Activated effector memory CD4-positive, alpha-beta T cell treated with Interleukin-2 at 50 U/mL for 16 hours (primary cell): ENCODE measurements at places on chromosomes 5 and 9.

DNA sequence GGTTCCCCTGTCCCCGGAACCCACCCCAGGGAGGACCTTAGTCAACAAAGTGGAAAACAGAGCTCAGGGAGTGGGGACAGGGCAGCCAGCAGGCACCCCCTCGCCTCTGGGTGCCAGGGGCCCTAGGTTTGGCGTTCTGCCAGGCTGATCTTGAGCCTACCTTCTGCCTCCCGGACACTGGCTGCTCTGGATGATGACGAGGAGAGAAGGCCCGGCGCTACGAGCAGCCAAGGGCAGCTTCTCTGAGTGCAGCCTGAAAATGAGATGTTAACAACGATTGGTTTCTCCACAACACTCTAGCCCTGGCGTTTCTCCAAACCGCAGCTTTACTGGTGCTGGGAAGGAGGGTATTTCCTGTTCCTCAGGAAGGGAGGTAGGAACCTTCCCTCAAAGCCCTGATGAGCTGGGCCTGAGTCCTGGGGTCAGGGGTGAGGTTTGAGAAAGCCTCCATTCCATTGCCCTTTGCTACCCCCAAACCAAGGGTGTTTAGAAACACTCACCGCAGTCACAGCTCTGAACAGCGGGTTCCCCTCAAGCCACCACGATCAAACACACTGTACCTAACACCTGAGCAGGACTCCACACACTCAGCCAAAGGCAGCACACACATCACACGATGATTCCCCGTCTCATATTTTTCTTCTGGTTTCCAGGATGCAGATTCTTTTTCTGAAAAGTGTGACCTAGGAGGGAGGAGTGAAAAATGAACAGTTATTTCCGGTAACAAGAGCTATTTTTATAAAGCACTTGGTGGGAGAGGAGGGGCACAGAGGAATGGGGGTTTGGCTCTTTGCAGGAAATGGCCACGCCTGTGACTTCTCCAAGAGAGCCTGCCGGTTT lies at the start of gene STING1:
TSS of gene STING1 (minus strand) at position 709 of the 840 bp plus-strand sequence. CDS start 1,054 bp downstream, outside the sequence.
- DNase-seq, result peak; percentile 58

DNA sequence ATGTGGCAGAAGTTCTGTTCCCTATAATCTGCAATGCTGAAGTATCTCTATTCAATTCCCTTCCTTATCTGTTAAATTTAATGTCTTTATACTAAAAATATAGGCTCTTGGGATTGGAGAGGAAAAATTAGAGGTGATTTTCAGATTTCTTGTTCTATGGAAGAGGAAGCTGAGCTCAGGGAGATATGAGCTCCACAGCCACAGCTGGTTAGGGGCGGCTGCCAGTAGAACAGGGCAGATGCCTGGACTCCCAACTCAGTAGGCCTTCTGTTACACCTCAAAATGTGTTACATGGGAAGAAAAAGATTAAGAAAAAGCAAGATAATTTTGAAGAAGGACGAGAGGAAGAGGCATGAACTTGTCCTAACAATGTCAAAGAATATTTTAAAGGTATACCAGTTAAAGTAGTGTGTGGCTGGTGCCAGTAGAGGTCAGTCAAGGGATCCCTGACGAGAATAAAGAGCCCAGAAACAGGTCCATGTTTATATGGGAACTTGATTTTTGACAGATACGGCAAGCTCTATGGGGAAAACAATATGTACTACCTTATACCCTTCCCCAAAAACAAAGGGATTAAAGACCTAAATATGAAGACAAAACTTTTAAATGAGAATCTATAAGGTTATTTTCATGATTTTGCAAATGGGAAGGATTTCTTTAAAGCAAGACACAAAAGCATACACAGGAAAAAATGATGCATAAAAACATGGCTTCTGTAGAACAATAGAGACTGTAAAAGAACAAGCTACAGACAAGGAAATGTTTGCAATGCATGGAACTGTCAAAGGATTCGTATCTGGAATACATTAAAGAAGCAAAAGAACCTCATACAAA lies 28.7 kb downstream of the DNAJC21 start:
- no peak for DNase-seq

DNA sequence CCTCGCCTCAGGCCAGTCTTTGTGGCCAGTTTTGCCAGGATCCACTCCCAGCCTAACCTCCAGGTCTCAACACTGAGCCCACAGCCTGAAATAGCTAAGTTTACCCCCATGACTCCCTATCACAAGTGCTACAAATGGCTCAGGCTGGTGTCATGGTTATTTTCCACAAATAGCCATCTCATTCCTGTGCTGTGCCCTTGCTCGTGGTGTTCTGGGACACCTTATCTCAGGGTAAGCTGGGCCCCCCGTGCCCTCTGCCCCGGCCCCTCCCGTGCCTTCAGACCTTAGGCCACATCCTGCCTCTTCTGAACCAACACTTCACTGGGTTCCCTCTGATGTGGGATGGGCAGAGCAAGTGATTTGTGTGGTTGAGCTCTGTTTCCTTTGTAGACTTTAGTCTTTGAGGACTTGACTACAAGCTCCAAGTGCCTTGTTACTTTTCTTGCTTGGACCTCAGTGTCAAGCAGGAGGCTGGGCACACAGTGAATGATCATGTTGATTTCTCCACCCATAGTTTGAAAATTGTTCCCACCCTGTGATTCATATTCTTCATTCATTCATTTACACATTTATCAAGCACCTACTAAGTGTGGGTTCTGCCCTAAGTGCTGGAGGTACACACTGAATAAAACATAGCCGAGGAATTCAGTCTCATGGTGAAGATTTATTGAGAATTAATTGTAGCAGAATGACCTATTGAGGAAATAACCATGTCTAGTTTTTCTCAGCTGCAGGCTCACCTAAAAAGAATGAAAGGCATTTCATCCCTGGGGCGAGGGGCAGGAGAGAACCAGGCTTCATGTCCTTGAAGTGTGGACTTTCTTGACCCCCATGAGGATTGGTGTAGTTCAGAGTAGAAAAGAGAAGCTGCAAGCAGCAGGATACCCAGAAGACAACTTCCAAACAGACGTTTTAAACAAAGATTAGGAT lies 84.5 kb upstream of the CTNNA1 start:
- DNase-seq, result peak; percentile 32

DNA sequence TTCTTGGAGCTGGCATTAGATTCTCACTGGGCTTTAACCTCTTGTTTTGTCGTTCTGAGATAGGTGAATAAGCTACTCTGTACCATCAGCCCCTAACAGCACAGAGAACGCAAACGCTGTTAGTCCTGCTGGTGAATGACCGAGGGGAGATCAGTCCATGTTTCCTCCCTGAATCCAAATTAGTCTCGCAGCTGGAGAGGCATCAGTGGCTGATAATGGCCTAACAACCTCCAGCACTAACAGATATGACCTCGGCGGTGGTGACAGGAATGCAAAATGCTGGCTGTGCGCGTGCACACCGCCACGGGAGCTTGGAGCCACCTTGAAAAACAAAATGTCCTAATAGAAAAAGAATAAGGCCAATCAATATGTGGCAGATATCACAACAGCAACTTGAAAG lies 77.6 kb upstream of the IRX1 start:
- DNase-seq, result no peak

DNA sequence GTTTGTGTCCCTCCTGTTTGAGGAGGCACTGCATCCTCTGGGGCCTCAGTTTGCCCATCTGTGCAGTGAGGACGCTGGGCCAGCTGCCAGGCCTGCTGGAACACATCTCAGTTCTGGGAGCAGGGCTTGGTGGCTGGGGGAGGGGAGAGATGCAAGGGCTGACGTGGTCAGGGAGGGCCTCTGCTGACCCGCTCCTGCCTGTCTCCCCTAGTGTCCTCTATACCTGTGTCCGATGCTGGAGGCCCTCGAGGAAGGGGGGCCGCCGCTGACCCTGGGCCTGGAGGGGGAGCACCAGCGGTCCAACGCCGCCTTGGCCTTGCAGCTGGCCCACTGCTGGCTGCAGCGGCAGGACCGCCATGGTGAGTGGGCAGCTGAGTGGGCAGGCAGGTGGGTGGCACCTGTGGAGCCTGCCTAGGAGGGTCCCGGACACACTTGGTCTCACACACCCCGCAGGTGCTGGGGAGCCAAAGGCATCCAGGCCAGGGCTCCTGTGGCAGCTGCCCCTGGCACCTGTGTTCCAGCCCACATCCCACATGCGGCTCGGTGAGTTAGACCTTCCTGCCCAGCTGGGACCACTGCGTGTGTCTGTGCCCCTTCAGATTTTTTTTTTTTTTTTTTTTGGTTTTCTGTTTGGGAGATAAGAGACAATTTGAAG lies 5.8 kb downstream of the FPGS start:
- DNase-seq, result no peak

DNA sequence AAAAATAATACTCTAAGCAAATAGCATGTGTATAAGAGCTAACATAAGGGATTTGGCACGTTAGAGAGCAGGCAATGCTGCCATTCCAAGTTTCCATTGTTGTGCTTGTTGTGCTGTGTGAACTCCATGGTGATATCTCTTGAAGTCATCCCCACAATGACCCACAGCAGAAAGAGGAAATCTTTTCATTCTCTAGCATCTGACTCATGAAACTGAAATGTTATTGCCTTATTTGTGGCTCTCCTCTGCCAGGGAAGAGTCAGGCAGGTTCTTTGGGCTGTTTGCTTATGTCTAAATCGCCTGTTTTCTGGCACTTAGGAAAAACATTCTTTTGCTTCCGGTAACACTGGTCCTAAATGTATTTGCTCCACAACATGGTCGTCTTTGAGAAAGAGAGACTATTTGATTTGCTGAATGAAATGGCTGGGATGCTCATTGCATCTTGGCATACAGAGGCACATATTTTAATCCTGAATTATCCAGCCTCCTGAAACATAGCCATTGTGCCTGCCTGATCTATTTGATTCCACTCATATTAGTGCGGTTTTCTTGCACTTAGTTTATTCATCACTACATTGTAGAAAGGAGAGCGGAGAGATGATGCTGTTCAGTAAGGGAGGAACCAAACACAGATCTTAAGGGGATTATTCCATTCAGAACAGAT lies 188.8 kb downstream of the CSNK1G3 start:
- no peak for DNase-seq

DNA sequence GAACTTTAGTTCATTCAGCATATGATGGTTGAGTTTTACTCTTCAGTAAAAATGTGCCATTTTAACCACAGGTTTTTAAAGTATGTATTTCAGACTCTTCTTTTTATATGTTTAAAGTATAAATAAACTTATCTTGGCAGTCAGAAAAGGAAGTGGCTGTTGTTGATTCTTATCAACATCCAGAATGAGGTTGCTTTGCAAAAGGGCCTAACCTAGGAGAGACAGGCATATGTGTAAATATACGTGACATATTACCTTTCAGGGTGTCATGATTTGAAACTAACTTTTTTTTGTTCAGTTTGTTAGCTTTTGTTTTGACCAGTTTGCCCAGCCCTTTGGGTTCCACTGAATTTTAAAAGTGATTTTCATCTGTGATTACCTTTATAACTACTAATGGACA lies 7.4 kb downstream of the SMARCA2 start:
- no peak for DNase-seq

GRCh38 chr9:92095236-92095635 lies 20.0 kb downstream of the SPTLC1 start:
- no peak for DNase-seq

GRCh38 chr9:130918826-130919558 lies 20.1 kb downstream of the FIBCD1 start:
- DNase-seq, result no peak

- DNase-seq, result no peak
These were observed 55.1 kb upstream of the MOCS2 start for GRCh38 chr5:53164478-53165165.

- no peak for DNase-seq
These were observed 7.8 kb upstream of the DTWD2 start for GRCh38 chr5:118996098-118996497.

GRCh38 chr5:8570528-8570927 lies 701.6 kb downstream of the MTRR start:
- DNase-seq, result no peak

DNA sequence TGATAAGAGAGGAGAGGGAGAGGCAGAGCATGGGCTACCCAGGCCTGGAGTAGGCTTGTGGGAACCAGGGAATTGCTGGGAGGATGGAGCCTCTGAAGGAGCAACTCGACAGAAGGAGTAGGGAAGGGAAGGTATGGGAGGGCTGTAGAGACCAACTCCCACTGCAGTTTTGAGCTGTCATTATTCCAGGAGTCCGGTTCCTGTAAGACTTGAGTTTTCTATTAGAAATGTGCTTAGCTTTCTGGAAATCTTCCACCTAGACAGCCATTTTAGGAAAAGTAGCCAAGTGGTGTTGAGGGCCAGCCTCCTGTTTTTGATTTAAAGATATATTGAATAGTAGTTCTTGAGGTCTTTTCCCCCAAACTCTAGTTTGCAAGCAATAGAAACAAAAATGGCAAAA lies 323.5 kb downstream of the LRRC70 start:
- DNase-seq, result no peak

DNA sequence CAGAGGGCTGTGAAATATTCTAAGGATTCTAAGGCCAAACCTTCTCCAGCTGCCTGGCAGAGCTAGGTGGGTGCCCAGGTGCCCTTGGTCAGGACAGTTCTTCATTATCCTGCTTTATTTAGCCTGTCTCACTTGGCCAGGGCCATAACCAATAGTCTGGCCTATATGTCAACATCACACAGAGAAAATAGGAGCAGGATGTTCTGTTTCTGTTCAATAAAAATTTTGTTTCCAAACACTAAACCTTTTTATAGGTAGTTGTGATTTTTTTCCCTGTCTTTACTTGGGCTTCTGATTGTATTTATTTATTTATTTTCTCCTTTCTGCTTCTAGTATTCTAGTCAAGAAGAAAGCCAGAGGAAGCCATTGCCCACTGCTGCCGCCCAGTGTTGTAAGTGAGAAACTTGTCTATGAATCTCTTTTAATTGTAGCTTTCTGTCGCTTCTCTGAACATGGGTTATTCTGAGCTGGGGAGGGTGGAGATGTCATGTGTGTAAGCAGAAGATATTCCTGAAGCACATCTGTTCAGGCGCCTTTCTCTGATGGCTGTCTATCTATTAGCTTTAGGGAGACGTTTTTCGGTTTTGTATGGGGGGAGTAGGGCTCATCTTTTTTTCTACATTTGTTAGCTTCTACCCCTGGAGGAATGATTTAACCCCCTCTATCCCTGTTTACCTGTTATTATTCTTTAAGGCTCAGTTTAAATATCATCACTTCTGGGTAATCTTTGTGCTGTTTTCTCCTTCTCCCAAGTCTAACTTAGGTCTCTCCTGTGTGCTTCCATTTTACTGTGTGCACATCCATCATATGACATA lies 97.1 kb downstream of the UNC13B start:
- DNase-seq, result peak; percentile 12
